ENCODE measurements at places on chromosomes 12 and 14.

- no peak for DNase-seq
Observed at GRCh38 chr12:113582521-113583218, 111.0 kb upstream of the LHX5 start.

GRCh38 chr14:104547998-104548700, 31.4 kb upstream of the C14orf180 start:
- DNase-seq: no peak

DNA sequence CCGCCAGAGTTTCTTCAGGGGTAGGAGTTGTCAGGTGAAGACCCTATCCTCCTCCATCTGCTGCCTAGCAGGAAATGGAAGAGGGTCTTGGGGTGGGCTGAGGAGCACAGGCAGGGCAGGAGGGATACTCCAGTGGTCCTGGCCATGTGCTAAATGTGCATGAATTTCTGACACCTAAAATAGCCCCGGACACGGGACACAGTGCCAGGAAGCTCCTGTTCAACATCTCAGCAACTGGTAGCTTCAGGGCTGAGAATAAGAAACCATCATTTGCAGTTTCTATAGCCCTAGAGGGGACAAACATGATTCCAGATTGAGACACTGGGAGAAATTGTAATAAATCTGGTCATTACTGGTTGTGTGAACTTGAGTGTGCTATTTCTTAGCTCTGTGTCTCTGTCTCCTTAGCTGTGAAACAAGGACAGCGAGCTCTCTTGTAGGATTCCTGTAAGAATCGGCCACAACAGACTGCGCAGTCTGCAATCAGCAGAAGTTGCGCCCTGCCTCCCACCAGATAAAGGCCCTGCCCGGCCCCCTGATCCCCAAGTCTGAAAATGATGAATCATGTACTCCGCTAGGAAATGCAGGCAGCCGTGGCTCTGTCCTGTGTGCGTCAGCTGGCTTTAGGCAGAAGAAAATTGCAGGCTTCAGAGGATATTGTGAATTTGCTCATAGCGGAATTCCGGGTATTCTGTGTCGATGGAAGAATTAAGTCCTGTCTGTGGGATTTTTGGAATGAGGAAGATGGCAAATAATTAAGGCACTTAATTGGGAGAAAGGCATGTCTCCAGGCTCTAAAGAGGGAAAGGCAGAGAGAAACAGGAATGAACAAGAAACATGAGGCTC, 35.2 kb upstream of the MEG3 start:
- DNase-seq: no peak

DNA sequence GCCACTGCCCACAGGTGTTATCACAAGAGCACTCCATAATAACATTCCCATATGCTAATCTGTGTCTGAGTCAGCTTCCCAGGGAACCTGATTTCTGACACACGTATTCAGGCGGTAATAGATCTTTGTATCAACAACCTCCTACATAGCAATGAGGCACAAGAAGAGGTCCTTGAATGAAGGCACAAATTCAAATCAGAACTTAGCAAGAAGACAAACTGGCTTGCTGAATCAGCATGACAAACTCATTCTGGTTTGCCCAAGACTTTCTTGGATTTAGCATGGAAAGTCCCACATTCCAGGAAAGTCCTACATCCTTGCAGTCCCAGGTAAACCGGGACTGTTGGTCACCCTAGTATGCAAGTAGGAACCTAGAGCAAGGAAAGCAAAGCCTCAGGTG, 33.9 kb upstream of the RNU6-7 start:
- no peak for DNase-seq

DNA sequence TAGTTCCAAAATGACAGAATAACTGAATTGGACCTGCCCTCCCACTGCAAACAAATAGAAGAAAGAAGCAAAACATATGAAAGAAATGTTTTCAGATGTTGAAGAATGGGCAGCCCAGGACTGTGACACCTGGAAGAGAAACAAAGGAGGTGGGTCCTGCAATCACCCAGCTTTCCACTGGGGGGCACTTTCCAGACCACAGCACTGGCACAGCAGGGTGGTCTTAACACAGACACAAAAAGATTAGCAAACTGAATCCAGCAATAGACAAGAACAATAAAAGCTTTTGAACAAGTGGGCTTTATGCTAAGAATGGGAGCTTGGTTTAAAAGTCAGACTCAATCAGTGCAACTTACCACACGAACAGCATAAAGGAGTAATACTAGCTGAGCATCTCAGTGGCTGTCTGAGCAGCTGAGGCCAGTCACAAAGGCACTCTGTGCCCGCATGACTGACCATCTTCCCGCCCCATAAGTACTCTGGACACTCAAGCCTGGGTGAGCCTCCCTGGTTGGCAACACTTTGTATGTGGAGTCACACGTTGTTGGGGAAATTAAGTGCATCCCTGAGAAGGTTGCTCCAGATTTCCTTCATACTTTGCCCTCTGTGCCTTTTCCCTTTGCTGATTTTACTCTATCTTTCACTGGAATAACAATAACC, 27.7 kb downstream of the JKAMP start:
- no peak for DNase-seq
